CD8-positive, alpha-beta memory T cell (primary cell): ENCODE measurements at places on chromosomes 1 and 21. TPM values are rescaled to one million over a fixed set of nuclear protein-coding genes. Genes with fewer than 3 reads are reported as not detected.

DNA sequence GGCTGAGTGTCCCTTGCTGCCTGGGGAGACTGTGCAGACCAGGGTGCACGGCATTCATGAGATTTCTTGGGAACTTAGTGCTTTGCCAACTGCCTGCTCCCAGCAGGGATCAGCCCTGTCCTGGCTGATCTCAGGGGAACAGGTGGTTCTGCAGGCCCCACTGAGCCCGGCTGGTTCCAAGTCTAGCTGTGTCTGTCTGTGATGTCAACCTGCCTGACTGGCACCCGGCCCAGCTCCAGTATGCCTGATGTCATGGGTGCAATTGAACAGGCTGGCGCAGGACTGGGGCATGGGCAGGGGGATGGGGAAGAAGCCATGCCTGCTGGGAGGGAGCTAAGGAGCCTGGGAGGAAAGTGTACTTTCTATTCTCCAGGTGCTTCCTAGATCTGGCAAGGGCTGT, 227.1 kb downstream of the GRIK3 start:
- no peak overlapping the region for H3K27ac ChIP-seq
- H3K36me3 ChIP-seq: no peaks in the 10 kb centered on the region
- H3K4me1 ChIP-seq: no peaks in the 10 kb centered on the region

GRCh38 chr21:45439901-45440461, 35.0 kb downstream of the COL18A1 start:
- H3K4me1 ChIP-seq: peaks cover 7% of the 10 kb centered on the region
- no peak overlapping the region for H3K27ac ChIP-seq

- no peaks in the 10 kb centered on the region for H3K36me3 ChIP-seq
- H3K4me3 ChIP-seq: no peak overlapping the region
- no peaks in the 10 kb centered on the region for H3K27me3 ChIP-seq
Measured at GRCh38 chr1:3135073-3135702, 66.2 kb downstream of the PRDM16 start.

The BRINP3 gene
- polyA plus RNA-seq: not detected

GRCh38 chr1:34987018-34987417, 1.9 kb upstream of the TMEM35B start:
- DNase-seq: no peak
- no peak overlapping the region for H3K4me3 ChIP-seq
- H3K36me3 ChIP-seq: no peaks in the 10 kb centered on the region

The CD84 gene
- 58.1 TPM for polyA plus RNA-seq

The FAAH gene
- polyA plus RNA-seq: 1.3 TPM

The THEM5 gene
- 0.38 TPM for polyA plus RNA-seq

DNA sequence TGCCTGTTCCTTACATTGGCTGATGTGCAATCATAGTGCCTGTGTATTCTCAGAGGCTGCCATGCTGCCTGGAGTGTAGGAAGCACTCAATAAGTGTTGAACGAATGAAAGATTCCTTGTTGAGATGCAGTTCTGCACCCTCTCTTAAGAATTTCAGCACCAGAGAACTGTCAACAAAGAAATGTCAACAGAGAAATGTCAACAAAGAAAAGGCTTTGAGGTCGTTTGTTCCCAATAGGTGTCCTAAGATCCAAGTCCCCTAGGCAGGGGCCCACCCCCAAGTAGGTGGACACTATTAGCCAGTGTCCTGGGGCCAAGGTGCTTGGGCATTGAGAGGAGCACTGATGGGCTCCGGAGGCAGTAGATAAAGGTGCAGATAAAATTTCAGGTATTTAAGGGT, 12.6 kb downstream of the KCND3 start:
- DNase-seq: no peak
- H3K4me3 ChIP-seq: no peak overlapping the region
- no peaks in the 10 kb centered on the region for H3K27me3 ChIP-seq
- H3K36me3 ChIP-seq: no peaks in the 10 kb centered on the region
- no peaks in the 10 kb centered on the region for H3K4me1 ChIP-seq

GRCh38 chr1:221263831-221264767, 384.9 kb downstream of the HLX start:
- no peaks in the 10 kb centered on the region for H3K36me3 ChIP-seq
- peak; percentile 3 for DNase-seq
- no peaks in the 10 kb centered on the region for H3K27me3 ChIP-seq
- H3K27ac ChIP-seq: no peak overlapping the region

The ANKRD65 gene
- not detected for polyA plus RNA-seq

The IFNLR1 gene
- 3.1 TPM for polyA plus RNA-seq

DNA sequence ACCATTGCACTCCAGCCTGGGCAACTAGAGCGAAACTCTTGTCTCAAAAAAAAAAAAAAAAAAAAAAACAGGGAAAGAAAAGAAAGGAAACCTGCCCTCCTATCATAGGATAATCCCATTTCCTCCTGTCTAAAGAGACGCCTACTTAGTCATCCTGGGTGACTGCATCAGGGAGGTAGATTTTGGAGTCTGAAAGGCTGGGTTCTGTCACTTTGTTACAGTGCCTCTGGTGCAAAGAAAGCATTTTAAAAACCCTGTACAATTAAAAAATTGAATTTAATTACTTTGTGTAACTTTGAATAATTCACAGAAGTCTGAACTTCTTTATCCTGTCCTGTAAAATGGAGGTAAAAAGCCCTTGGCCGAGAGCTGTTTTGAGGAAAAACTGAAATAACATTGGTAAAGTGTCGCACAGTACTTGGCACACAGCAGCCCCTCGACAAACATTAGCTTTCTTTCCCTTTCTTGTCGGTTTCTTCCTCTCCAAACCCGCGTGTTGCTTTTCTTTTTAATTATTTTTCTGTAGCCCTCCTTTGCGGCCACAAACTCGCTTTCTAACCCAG, 657 bp upstream of the HDAC1 start:
- peak overlapping the region; percentile 76 for H3K4me3 ChIP-seq
- DNase-seq: no peak
- H3K4me1 ChIP-seq: peaks cover 54% of the 10 kb centered on the region
- peak overlapping the region; percentile 93 for H3K27ac ChIP-seq

GRCh38 chr1:212514782-212515181, 82.1 kb downstream of the NENF start:
- peaks cover 6% of the 10 kb centered on the region for H3K4me1 ChIP-seq
- H3K27me3 ChIP-seq: peaks cover 26% of the 10 kb centered on the region
- DNase-seq: no peak
- H3K4me3 ChIP-seq: no peak overlapping the region
- H3K27ac ChIP-seq: no peak overlapping the region

GRCh38 chr21:36254106-36254941, 65.7 kb upstream of the MORC3 start:
- H3K27ac ChIP-seq: no peak overlapping the region
- no peaks in the 10 kb centered on the region for H3K27me3 ChIP-seq
- no peak for DNase-seq
- H3K36me3 ChIP-seq: peaks cover 4% of the 10 kb centered on the region

DNA sequence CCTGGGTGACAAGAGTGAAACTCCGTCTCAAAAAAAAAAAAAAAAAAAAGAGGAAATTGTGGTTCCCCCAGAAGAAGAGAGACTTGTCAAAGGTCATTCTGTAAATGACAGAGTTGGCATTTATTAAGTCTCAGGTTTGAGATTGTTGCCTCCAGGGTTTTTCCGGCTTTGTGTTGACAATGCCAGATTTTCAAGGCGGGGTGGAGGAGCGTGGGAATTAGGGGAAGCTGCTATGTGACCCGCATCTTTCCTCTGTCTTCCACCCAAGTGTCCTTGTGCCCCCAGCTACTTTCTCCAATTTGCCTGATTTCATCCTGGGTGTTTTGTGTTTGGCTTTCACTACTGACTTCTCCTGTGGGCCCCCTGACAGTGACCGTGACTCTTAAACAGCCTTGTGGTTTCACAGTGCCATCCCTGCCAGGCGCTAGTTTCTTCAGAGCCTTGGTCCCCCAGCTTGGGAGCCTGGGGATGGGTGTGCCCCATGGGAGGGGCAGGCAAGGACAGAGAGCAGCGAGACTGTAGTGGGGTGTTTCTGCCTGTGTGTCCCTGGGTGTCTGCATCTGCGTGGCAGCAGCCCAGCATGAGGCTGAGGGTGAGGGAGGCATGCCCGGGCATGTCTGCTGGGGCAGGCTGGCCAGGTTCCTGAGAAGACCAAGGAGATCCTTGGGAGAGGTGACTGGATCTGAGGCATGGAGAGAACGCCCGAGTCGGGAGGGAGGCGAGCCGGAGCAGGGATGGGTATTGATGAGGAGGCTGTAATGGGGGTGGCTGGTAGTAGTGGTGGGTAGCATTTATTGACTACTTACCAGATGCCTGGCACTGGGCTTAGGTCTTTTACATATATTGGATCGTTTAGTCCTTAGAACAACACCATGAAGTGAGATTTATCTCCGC, 46.3 kb downstream of the IER5 start:
- DNase-seq: no peak
- H3K4me3 ChIP-seq: no peak overlapping the region
- peaks cover 19% of the 10 kb centered on the region for H3K4me1 ChIP-seq
- H3K27me3 ChIP-seq: no peaks in the 10 kb centered on the region
- H3K36me3 ChIP-seq: no peaks in the 10 kb centered on the region

DNA sequence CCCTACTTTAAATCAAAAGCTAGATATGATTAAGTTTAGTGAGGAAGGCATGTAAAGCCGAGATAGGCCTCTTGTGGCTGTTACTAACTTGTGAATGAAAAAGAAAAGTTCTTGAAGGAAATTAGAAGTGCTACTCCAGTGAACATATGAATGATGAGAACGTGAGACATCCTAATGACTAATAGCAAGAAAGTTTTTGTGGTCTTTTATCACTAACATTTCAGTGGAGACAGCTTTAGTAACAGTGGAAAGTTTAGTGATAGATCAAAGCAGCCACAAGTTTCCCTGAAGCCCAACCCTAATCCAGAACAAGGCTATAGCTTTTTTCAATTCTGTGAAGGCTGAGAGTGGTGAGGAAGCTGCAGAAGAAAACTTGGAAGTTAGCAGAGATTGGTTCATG, 73.6 kb upstream of the LRRC8B start:
- no peaks in the 10 kb centered on the region for H3K4me1 ChIP-seq
- no peaks in the 10 kb centered on the region for H3K27me3 ChIP-seq
- H3K4me3 ChIP-seq: no peak overlapping the region
- no peaks in the 10 kb centered on the region for H3K36me3 ChIP-seq
- no peak for DNase-seq

GRCh38 chr1:29349871-29350491, 113.7 kb downstream of the PTPRU start:
- no peak overlapping the region for H3K4me3 ChIP-seq
- H3K36me3 ChIP-seq: no peaks in the 10 kb centered on the region
- DNase-seq: no peak
- H3K4me1 ChIP-seq: no peaks in the 10 kb centered on the region
- H3K27ac ChIP-seq: no peak overlapping the region

DNA sequence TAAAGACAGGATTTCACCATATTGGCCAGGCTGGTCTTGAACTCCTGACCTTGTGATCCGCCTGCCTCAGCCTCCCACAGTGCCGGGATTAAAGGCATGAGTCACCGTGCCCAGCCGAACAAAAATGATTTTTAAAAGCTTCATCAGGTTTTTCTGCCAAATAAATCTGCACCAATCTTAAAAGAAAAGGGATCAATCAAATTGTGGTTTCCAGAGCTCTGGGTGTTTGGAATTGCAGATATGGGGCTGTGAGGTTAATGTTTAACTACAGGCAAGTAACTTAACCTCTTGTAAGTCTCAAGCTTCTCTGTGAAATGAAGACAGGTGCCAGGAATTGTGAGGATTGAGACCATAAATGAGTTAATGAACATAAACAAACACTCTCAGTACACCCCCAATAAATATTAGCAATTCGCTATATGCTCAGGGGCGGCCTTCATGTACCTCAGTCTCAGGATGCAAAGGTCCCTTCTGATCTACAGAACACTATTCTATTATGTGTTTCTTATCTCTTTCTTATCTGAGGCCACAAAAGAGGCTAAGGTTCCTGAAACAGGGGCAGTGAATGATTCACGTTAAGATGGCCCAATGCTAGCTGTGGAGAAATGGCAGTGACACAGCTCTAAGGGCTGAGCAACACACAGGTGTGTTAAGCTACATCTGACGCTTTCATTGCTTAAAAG, 7.1 kb upstream of the GNPAT start:
- no peak overlapping the region for H3K4me3 ChIP-seq
- H3K27ac ChIP-seq: no peak overlapping the region
- DNase-seq: no peak
- H3K36me3 ChIP-seq: peaks cover 19% of the 10 kb centered on the region
- peaks cover 28% of the 10 kb centered on the region for H3K4me1 ChIP-seq

The RABGGTB gene
- polyA plus RNA-seq: 7.5 TPM

The KRTAP7-1 gene
- not detected for polyA plus RNA-seq

DNA sequence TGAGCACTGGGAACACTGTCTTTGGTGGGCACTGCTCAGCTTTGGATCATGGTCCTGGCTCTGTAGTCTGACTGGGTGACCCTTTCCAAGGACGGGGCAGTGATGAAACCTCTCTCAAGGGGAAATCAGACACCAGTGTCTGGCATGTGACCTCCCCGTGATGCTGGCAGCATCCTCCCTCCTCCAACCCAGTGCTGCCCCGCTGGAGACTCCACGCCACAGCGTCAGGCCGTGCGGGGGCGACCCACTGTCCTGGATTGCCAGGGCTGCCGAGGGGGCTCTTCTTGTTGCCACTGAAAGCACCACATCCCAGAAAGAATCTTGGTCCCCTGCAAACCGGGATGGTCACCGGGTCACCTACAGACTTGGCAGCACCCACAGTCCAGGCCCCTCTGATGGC, 146.4 kb upstream of the ARHGEF16 start:
- H3K36me3 ChIP-seq: no peaks in the 10 kb centered on the region
- DNase-seq: no peak
- peaks cover 5% of the 10 kb centered on the region for H3K27me3 ChIP-seq
- H3K4me3 ChIP-seq: no peak overlapping the region

The OR4F29 gene
- not detected for polyA plus RNA-seq

GRCh38 chr1:197774466-197775281, 606 bp downstream of the DENND1B start:
- H3K36me3 ChIP-seq: no peaks in the 10 kb centered on the region
- peaks cover 59% of the 10 kb centered on the region for H3K4me1 ChIP-seq
- H3K27ac ChIP-seq: peak overlapping the region; percentile 77
- peak overlapping the region; percentile 73 for H3K4me3 ChIP-seq
- peak; percentile 50 for DNase-seq

DNA sequence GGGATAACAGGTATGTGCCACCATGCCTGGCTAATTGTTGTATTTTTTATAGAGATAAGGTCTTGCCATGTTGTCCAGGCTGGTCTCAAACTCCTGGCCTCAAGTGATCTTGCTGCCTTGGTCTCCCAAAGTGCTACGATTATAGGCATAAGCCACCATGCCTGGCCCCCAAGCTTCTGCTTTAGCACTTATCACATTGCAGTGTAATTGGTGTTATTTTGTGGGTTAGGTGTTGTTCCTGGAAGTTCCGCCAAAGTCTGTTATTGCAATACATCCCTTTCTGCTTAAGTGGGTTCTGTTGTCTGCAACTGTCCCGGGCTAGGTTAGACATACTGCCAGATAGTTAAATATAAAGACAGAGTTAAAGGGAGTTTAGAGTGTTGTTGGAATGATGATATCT, 3.4 kb downstream of the ZCCHC17 start:
- H3K4me3 ChIP-seq: no peak overlapping the region
- peak; percentile 17 for DNase-seq
- H3K36me3 ChIP-seq: no peaks in the 10 kb centered on the region
- H3K4me1 ChIP-seq: peaks cover 30% of the 10 kb centered on the region
- H3K27me3 ChIP-seq: no peaks in the 10 kb centered on the region

- no peak for DNase-seq
- no peak overlapping the region for H3K4me3 ChIP-seq
- no peak overlapping the region for H3K27ac ChIP-seq
Measured at GRCh38 chr1:171814692-171815091, 26.6 kb upstream of the DNM3 start.
